ENCODE measurements at places on chromosomes 1 and 21.

GRCh38 chr1:219359126-219359525, 185.4 kb downstream of the LYPLAL1 start:
- no peak for DNase-seq

DNA sequence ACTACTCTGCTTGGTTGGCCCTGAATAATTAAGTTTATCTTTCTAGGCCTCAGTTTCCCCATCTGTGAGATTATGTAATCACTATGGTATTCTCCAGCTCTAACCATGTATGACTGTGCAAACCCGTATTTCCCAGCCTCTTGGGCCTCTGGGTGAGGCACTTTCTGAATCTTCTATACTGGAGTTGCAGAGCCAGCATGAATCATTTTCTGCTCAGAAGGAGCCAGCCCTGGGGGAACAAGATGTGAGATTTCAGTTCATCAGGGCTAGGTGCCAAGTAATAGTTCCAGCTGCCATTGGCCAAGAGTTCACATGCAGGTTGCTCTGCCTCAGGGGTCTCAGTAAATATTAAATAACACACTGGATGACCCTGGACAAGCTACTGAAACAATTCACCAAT, 47.7 kb upstream of the USP24 start:
- no peak for DNase-seq

DNA sequence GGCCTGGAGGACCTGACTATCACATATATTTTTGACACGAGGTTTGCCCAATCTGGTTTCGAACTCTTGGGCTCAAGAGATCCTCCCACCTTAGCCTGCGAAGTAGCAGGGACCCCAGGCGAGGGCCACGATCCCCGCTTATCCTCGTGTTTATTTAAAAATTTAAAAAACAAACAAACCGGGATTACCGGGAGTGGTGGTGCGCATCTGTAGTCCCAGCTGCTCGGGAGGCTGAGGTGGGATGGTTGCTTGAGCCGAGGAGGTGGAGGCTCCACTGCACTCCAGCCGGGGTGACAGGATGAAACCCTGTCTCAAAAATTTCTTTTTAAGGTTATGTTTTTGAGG, 452 bp upstream of the EXOSC10 start:
- no peak for DNase-seq

GRCh38 chr1:177448036-177448615, 277.4 kb downstream of the BRINP2 start:
- DNase-seq, result no peak

GRCh38 chr1:219374636-219375035, 201.0 kb downstream of the LYPLAL1 start:
- no peak for DNase-seq

- DNase-seq, result peak; percentile 90
Measured at GRCh38 chr1:206685769-206686477, 1.2 kb downstream of the MAPKAPK2 start.

- no peak for DNase-seq
Measured at GRCh38 chr1:164910671-164911070, 351.7 kb downstream of the PBX1 start.

GRCh38 chr1:236063919-236064673, 794 bp downstream of the NID1 start:
- DNase-seq, result peak; percentile 75

DNA sequence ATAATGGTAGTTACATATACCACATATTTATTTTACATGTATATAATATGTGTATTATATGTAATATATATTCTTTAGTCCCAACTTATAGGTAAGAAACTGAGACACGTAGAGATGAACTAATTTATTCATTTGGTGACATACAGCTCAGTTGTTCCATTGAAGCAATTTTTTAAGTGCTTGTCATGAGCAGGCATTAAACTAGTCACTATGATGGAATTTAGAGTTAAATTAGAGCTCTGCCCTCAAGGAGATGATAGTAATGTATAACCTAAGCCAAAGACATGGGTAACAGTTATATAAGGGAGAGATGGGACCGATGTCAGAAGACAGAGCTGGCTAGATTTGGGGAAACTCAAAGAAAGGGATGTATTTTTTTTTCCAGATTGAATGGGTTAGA, 83.0 kb downstream of the ST6GALNAC5 start:
- DNase-seq, result no peak

GRCh38 chr1:113401067-113401466, 10.8 kb downstream of the MAGI3 start:
- DNase-seq, result no peak

- no peak for DNase-seq
Measured at GRCh38 chr1:59243550-59243949, 53.3 kb upstream of the FGGY start.

DNA sequence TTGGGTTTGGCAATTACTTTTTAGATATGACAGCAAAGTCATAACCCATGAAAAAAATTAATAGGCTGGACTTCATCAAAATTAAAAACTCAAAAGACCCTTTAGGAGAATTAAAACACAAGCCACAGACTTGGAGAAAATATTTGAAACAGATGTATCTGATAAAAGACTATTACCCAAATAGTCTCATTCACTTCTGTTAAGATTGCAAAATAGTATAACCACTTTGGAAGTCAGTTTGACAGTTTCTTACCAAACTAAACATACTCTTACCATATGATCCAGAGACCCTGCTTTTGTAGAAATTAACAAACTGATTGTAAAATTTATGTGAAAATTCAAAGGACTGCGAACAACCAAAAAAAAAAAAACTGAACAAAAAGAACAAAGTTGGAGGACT, 32.5 kb upstream of the SLC44A3 start:
- no peak for DNase-seq

- no peak for DNase-seq
Measured at GRCh38 chr1:166064313-166064926, 102.4 kb downstream of the FAM78B start.

GRCh38 chr1:41890825-41891198, 27.9 kb downstream of the HIVEP3 start:
- peak; percentile 28 for DNase-seq

DNA sequence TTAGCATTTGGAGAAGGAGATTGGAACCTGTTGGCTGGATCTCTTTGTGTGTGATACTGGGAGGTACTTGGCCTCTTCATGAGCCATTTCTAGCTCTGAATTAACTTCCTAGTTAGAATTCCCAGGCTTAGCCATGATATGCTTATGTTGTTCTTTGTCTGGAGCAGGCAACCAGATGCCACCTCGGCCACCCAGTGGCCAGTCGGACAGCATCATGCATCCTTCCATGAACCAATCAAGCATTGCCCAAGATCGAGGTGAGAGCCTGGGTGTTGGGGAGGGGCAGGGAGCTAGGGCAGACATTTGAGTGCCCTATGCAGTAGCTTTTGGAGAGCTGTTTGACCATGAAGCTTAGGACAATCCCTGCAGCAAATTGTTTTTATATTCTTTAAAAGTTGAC, 26.5 kb upstream of the PIGV start:
- DNase-seq, result no peak

DNA sequence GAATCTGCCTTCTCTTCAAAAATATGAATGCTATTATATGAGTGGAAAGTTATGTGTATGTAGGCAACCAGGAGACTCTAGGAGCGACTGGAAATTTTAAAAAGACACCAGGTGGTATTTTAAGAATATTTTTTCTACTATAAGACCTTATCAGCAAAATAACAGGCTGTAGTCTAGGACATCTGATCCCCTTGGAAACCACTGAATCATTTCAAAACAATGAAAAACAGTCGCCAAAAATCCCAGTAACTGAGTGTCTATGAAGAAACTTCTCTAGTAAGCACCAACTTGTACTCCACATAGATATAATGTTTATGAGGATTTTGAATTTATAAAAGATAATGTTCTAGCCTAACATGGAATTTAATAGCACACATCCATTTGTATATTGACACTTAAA, 358.5 kb downstream of the GPATCH2 start:
- DNase-seq, result peak; percentile 36

DNA sequence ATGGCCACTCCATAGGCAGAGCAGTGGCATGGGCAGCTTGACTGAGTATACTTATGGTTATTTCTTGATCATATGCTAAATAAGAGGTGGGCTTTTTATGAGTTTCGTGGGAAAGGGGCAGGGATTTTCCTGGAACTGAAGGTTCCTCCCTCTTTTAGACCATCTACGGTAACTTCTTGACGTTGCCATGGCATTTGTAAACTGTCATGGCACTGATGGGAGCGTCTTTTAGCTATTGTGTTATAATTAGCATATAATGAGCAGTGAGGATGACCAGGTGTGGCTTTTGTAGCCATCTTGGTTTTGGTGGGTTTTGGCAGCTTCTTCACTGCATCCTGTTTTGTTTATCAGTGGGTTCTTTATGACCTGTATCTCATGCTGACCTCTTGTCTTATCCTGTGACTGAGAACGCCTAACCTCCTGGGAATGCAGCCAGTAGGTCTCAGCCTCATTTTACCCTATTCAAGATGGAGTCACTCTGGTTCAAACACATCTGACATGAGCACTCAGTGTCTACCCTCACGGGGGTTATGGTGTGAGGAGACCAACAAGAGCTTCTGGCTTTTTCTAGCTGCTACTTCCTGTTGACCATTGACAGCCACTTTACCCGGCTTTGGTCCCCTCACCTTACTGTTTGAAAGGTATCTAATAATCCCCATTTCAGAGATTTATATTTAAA, 71.7 kb downstream of the GALNT2 start:
- DNase-seq, result no peak

GRCh38 chr1:231431665-231432415, 9.8 kb upstream of the EGLN1 start:
- DNase-seq, result no peak

DNA sequence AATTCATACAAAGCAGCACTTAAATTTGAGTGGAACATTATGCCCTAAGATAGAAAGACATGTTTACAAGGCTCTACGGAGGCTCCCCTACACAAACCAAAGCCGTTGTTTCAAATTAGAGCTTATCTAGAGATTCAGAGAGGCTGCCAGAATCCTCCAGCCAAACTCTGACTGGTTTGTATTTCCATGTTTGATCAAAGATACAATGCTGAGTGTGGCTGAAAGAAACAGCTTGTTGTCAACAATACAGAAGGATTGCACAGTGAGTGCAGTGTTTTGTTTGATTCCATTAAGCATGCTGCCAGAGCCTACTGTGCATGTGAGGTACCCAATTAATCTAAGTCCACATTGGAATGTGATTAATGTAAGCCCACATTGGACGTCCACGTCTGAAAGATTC, 402.7 kb downstream of the DISC1 start:
- no peak for DNase-seq

DNA sequence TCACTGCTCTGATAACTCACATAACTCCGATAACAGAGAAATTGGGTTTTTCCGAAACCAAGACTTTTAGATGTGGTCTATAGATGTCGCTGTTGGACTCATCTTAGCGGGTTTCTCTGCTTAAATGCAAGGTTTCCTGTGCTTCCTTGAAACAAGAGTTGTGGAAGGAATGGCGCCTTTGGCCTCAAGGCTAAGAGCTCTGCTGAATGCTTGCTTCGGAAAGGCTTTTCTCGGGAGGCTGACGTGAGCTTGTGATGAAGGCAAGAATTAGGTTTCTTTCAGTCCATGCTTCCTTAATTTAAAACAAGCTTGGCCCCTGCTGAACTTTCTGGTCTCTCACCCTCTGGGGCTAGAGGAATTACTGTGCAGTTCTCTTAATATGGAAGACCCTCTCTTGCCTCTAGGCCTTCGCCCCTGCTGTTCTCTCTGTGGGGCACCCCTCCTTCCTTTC, 113.5 kb downstream of the MAP3K21 start:
- peak; percentile 22 for DNase-seq

DNA sequence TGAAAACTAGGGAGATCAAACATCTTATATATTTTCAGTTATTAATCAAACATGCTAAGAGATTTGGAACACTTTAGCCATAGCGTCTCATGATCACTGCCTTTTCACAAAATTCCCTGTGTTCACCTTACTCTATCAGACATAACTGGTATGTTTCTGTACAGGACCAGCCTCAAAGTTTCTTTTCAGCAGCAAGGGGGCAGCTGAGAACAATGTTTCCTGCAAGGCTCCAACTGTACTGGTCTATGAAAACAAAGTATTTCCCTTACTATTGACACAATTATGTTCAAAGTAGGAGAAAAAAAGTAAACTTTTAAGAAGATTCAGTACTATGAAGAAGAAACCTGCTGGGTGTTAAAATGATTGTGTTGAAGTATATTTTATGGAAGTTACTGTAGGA, 98.5 kb downstream of the ATF6 start:
- DNase-seq, result no peak

DNA sequence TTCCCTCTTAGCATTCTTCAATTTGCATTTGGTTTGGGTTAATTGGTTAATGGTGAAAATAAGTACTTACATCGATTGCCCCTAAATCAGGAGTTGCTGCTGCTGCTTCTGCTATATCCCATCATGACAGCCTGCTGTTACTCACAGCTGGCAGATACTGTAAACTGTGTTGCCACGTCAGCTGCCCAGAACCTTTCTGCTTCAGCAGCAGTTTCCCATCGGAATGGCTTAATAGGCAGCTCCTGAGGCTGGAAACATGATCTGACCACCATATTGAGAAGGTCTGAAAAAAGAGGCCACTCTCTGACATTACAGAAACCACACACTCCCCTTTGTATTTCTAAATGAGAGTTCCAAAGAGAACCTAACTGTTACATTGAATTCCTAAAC, 14.3 kb upstream of the SEC16B start:
- DNase-seq, result peak; percentile 86

DNA sequence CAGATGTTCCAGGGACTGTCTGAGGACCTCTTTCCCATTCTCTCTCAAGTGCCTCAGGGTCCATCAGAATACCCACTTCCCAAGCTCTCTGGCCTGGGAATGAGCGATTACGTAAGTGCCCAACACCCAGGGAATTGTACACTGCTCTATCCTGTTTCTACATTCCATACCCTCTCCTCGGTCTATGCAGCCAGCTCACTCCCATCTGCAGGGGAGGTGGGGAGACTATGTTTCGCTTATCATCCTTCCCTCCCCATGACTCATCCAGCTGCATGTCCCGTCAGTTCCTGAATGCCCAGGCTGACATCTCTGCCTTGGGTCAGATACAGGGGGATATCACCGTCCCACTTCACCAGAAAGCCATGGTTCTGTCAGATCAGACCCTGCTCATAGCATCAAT, 34.5 kb upstream of the CD1D start:
- DNase-seq, result no peak

DNA sequence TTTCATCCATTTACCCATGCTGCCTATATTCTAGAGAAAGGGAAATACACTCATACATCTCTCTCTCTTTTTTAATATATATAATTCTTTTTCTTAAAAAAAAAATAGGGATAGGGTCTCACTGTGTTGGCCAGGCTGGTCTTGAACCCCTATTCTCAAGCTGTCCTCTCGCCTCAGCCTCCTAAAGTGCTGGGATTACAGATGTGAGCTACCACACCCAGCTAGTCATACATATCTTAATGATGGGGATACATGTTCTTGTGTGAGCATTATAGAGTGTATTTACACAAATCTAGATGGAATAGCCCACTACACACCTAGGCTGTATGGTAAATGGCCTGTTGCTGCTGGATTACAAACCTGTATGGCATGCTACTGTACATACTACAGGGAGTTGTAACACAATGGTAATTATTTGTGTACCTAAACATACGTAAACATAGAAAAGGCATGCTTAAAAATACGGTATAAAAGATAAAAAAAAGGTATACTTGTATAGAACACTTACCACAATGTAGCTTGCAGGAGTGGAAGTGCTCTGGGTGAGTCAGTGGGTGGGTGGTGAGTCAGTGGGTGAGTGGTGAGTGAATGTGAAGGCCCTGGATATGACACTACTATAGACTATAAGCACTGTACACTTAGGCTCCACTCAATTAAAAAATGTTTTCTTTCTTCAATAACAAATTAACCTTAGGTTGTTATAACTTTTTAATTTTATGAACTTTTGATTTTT, 72.9 kb downstream of the IVNS1ABP start:
- DNase-seq, result peak; percentile 26

GRCh38 chr21:45957981-45958600, 23.5 kb upstream of the COL6A1 start:
- peak; percentile 74 for DNase-seq

GRCh38 chr1:54805466-54805865, 4.3 kb upstream of the TTC22 start:
- no peak for DNase-seq
